ENCODE measurements at places on chromosomes 13 and 19.

DNA sequence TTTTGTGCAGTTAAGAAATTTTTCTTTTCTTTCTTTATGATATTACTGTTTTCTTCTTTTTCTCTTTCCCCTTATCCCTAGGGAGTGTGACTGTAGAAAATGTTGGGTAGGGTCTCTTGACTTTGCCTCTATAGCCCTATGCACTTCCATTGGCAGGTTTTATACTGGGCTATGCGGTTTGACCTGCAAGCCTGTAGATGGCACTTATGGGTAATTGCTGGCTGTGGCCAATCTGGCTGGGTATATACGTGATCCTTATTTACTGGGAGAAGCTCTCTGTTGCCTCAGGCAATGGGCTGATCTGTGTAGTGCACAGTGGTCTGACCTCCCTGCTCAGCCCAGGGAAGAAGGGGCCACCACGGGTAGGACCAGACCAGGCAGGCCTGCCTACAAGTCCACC is 78.8 kb downstream of the RAP2A start:
- DNase-seq = no peak

GRCh38 chr13:113793718-113794085 is 34.7 kb downstream of the TMEM255B start:
- no peak for DNase-seq

GRCh38 chr19:40797963-40798682 is 868 bp upstream of the EGLN2 start:
- DNase-seq = peak; percentile 66

- DNase-seq = no peak
Measured at GRCh38 chr19:4032436-4032835, 24.9 kb downstream of the PIAS4 start.

GRCh38 chr19:46739290-46739771 is 6.5 kb upstream of the FKRP start:
- DNase-seq = no peak

DNA sequence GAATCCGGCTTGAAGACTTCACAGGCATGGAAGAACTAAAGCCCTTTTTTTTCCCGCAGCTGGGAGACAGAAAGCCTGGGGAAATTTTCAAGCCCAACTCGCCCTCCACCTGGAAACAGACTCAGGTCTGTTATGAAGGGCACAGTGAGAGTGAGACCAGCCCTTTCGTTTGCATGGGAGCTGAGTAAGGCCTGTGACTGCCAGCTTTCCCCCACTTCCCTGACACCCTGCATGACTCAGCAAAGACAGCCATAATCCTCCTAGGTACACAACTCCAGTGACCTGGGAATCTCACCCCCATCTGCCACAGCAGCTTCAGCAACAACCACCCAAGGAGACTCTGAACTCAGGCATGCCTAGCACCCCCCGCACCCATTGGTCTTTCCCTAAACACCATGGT is 87.6 kb upstream of the ZNF91 start:
- no peak for DNase-seq

- DNase-seq = peak; percentile 74
Measured at GRCh38 chr19:6737873-6738786, 750 bp upstream of the GPR108 start.

GRCh38 chr13:45863709-45864590 is 12.4 kb upstream of the SIAH3 start:
- DNase-seq = no peak

GRCh38 chr13:76968041-76968440 is 19.7 kb downstream of the ACOD1 start:
- DNase-seq = no peak

All from LHCN-M2 (cell line).